Activated CD8-positive, alpha-beta memory T cell treated with anti-CD3 and anti-CD28 coated beads for 4 hours (primary cell): ENCODE measurements at places on chromosomes 5 and 9.

GRCh38 chr9:77764894-77765780, 117.0 kb upstream of the GNA14 start:
- DNase-seq, result no peak

DNA sequence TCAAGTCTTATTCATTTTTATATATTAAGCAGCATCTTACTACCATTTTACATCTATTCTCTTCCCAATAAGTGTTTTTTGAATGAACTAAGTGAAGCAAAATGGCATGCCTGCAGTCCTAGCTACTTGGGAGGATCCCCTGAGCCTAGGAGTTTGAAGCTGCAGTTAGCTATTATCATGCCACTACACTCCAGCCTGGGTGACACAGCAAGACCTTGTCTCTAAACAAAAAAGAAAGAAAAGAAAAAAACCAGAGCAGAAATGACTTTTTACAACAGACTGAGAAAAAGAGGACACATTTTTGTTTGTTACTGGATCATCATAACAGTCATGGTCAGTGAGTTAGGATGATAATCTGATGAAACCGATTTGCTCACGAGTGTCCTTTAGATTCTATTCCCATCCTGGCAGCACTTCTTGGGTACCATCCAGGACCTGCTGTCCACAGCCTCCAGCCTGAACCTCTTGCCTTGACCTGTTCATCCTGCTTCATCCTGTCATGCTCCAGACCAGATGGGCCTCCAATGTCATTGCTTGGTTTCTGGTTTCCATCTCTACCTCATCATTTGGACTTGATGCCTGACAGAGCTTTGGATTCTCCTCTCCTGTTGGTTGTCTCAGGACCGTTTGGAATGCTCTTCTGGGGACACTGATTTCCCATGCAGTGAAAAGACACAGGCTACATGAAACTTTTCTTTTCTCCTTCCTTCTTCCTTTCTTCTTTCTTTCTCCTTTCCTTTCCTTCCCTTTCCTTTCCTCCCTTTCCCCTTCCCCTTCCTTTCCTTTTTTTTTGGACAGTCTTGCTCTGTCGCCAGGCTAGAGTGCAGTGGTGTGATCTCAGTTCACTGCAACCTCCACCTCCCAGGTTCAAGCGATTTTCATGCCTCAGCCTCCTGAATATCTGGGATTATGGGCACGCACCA, 50.1 kb upstream of the GLRX start:
- DNase-seq, result no peak

DNA sequence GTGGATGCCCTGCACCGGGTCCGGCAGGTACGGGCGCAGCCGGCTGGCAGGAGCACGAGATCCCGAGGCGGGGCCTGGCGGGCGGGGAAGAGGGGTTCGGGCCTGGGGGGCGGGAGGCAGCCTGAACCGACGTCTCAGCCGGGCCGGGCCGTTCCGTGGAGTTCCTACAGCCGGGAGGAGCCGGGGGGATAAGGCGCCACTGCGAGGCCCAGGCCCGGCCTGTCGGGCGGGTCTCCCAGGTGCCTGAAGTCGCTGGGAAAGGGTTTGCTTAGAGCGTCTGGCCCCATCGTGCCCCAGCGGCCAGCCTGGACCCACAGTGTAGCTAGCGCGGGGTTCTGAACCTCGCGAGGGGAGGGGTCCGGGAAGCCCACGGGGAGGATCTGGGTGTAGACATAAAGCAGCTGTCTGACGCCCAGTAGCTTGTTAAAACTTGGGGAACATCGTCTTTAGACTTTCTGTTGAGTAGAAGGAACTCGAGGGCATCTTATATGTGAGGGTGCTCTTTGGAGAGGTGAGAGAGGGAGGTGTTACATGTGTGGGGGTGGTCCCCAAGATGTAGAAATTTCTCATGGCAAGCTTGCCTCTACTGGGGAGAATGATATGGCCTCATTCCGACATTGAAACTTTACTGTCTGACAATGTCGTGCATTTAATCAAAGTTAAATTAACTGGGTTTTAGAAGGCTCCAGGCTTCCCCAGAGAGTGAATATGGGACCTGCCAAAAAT, 524 bp downstream of the FUBP3 start:
- DNase-seq, result no peak

GRCh38 chr5:135509995-135510394, 25.8 kb downstream of the NEUROG1 start:
- DNase-seq, result no peak

- no peak for DNase-seq
Observed at GRCh38 chr9:4490705-4491625, 697 bp downstream of the SLC1A1 start.

GRCh38 chr9:129241725-129242124, 63.7 kb upstream of the IER5L start:
- DNase-seq, result no peak

GRCh38 chr9:4262735-4263141, 37.1 kb downstream of the GLIS3 start:
- no peak for DNase-seq

DNA sequence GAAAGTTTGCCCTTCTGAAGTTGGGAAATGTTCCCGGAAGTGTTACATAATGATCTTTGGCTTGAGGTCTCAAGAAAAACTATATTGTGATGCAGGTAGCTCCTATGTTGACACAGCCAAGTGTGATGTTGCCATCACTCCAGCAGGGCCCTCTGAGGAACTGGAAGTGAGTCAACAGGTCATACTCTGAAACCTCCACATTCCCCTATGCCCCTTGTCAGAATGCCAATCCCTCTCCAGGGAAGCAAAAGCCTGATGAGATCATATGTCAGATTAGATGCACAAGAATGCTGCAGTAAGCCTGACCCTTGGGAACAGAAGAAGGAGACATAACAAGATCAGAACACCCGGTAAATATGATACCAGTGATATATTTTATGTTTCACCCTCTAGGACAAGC, 66.8 kb upstream of the ITGA2 start:
- no peak for DNase-seq

GRCh38 chr9:77848897-77849296, 182.7 kb downstream of the GNAQ start:
- no peak for DNase-seq

DNA sequence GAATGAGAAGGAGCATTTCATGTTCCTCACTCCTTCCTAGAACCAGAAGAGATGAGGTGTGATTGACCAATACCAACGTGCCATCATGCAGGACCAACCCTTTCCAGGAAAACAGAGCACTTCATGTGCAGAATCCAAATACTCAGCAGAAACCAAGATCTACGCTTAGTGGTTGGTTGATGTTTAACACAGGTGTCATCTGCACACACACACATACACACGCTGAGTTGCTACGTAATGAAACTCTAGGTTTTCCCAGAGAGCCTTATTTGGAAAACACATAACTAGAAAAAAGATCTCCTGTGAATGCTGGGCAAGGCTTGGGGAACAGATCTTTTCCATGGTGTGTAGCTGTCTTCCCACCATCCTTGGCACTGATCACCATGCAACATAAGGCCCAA, 21.1 kb upstream of the ZNF622 start:
- no peak for DNase-seq
